ENCODE measurements at places on chromosomes 6 and 20.

GRCh38 chr20:39904476-39905112, 784.4 kb downstream of the MAFB start:
- no peak for DNase-seq

DNA sequence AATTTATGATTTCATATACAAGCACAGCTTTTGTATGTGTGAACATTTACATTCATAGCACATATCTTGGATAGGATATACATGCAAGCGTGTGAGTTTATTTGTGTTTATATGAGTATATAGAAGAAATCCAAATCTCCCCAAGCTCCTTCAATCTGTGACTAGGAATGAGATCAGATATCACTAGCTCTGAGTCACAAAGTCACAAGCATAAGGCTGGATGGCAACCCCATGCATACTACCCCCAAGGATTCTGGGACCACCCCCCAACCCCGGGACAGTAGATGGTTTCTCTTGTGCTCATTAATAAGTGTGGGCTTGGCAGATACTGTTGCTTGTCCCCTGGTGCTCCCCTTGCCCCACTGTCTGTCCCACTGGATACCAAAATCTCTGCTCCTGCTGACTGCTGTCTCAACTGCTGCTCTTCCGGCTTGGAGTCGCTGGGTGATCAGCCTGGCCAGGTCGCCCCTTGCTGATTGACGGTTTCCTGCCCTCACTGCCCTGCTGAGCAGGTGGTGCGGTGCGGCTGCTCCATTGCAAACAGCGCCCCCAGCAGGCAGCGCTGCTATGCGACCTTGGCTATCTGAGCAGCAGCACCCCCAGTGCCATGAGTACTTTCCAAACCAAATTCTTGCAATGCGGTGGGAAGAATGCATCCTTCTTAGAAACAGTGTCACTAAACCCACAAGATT, 279.4 kb downstream of the CD83 start:
- no peak for DNase-seq

- DNase-seq = no peak
These were observed 47.5 kb upstream of the TSHZ2 start for GRCh38 chr20:52924411-52925271.

- no peak for DNase-seq
These were observed 5.1 kb downstream of the TMEM151B start for GRCh38 chr6:44275271-44275748.

GRCh38 chr20:1907586-1907985, 12.4 kb downstream of the SIRPA start:
- no peak for DNase-seq

GRCh38 chr6:169252505-169253189, 999 bp downstream of the THBS2 start:
- DNase-seq = no peak

GRCh38 chr6:22079783-22080182, 217.1 kb downstream of the PRL start:
- no peak for DNase-seq

GRCh38 chr6:50141100-50141499, 91.4 kb upstream of the DEFB112 start:
- no peak for DNase-seq

DNA sequence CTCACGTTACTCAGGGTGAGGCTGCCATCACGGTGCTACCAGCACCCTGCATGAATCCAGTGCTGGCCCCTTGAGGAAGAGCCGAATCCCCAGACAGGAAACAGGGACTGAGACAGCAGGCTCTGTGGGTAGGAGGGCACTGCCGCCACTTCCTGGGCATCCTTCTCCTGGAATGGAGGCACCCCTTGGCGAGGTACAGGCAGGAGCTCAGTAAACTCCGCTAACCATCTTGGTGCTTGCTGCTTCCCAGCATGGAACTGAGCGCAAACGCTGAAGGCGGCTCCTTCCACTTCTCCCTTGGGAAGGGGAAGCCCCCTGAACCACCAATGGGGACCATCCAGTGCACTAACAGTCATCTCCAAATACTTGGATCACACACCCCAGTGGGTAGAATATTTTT, 13.5 kb upstream of the CCDC167 start:
- no peak for DNase-seq

- no peak for DNase-seq
These were observed 367.7 kb downstream of the MEI4 start for GRCh38 chr6:78020586-78020985.

- no peak for DNase-seq
These were observed 41.9 kb upstream of the PRSS16 start for GRCh38 chr6:27205375-27206278.

- DNase-seq = no peak
These were observed 300.2 kb downstream of the UTRN start for GRCh38 chr6:144585217-144585814.

Data from AG04449 (cell line).